T-cell (primary cell): ENCODE measurements at places on chromosomes 3 and 15.

DNA sequence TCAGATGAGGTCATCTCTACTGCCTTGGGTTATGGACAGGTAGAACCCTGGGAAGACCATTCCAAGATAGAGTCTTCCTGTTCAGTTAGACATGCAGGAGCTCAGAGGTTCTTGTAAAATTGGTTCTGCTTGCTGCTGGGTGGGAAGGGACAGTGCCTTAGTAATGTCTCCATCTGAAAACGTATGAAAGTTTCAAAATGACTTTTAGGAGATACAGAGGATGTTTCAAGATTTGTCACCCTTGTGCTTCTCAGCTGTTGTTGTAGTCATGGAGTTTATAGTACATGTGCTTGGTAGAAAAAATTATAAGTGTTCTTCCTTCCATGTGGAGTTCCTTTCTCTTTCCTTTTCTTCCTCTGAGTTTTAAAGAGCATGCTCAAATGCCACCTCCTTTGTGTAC lies 885.2 kb upstream of the CFAP20DC start:
- DNase-seq = no peak

GRCh38 chr15:46297766-46298165 lies 662.9 kb downstream of the SQOR start:
- DNase-seq = no peak

DNA sequence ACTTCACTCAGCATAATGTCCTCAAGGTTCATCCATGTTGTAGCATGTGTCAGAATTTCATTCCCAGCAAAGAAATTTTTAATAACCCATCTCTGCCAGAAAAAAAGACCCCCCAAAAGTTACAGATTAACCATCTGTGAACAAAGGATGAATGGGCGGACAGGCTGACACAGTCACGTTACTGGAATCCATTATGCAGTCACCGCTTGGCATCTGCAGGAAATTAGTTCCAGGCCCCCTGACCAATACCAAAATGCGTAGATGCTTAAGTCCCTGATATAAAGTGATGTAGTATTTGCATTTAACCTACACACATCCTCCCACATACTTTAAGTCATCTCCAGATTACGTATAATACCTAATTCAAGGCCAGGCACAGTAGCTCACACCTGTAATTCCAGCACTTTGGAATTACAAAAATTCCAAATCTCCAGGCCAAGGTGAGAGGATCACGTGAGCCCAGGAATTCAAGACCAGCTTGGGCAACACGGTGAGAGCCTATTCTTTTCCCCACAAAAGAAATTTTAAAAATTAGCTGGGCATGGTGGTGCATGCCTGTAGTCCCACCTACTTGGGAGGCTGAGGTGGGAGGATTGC lies 1.5 kb upstream of the SLC12A8 start:
- DNase-seq = no peak

DNA sequence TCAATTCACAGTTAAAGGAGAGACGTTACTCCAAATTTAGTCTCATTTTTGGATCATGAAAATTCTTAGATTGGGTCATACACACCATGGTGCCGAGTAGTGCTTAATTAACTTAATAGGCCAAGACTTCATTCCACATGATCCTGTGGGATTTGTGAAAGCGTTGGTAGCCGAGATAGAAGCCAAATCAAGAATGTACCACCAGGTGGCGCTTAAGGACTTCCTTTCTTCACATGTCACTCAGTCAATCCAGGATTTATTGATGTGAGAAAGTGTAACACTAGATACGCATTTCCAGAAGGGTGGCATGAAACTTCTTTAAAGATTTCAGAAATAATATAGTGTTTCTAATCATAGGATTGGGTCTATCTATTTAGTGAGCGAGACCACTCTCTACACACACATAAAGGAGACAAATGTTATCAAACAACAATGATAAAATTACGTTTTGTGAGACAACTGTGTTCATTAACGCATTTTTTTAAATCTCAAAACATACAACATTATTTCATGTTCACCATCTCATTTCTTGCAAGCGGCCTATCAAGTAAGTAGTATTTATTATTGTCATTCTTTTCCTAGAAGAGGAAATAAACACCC lies 436.1 kb downstream of the CHL1 start:
- no peak for DNase-seq

GRCh38 chr3:62622553-62623174 lies 249.3 kb upstream of the FEZF2 start:
- DNase-seq = no peak

DNA sequence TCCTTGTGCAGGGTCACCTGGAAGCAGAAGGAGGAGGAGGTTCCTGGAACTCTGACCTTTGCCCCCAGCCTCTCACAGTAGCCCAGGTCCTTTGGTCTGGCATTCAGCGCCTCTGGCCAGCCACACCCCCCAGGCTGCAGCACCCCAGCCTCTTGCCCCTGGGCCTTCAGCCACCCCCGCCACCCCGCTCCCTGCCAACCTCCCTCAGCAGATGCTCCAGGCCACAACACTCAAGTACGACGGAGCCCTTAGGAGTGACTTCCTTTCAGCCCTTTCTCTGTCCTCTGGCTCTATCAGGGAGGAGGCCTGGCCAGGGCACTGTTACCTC lies 45.2 kb downstream of the GRIP2 start:
- DNase-seq = no peak

GRCh38 chr3:80355144-80355543 lies 587.3 kb upstream of the ROBO1 start:
- no peak for DNase-seq

- no peak for DNase-seq
Observed at GRCh38 chr3:179304605-179305004, 18.2 kb upstream of the ZNF639 start.
